Substantia nigra (tissue), 51 donors: ENCODE measurements at places on chromosomes 2 and 18.

DNA sequence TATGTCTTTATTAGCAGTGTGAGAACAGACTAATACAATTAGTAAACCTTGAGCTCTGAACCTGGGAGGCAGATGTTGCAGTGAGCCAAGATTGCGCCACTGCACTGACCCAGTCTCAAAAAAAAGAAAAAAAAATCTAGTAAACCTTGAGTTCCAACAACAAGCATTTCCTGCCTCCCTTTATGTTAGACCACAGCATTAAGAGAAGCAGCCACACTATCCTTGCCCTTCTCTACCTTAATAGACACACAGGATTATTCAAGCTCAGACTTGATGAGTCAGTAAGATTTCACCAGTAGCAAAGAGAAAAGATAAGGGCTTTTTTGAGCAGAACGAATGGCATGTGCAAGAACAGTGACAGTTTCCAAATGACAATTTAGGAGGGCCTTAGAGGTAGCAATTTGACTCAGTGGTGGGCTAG lies 18.0 kb upstream of the GLS start:
- no peak for DNase-seq

DNA sequence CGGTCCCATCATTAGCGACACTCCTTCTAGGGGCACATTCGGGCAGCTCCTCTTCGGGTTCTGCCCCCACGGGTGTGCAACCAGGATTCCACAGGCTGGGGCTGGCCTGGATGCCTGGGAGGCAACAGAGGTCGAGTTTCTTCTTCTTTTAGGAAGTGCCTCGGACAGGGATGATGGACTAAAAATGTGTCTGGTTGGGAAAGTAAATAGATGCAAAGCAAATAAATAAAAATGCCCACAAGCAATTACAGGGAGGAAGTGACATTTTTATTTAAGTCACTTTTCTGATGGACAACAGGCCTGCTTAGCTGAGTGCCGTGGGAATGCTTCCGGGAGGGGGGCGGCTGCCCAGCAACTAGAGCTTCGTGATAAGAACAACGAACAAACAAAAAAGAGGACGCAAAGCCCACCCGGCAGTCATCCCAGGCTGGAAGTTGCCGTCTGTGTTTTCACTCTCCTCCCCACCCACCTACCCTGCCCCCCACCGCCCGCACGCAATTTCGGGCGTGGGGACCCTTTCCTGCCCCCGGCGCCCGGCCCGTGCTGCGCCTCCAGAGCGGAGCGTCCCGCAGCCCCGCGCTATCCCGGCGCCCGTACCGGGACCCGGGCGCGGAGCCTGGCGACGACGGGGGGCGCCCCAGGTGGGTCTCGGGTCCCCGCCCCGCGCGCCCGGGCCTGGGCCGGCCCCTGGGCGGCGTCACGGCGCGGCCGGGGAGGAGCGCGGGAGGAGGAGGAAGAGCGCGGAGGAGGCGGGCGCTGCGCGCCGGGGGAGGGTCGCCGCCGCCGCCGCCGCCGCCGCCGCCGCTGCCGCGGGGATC lies 412 bp upstream of the NCK2 start:
- peak; percentile 19 for DNase-seq

GRCh38 chr2:138276339-138276738 lies 225.2 kb upstream of the SPOPL start:
- DNase-seq = no peak

GRCh38 chr18:78517973-78518372 lies 461.6 kb upstream of the SALL3 start:
- no peak for DNase-seq

GRCh38 chr18:72542342-72542741 lies 1.8 kb downstream of the CBLN2 start:
- no peak for DNase-seq
